Activated CD8-positive, alpha-beta memory T cell treated with anti-CD3 and anti-CD28 coated beads for 1 hour (primary cell): ENCODE measurements at places on chromosomes 12 and 14.

DNA sequence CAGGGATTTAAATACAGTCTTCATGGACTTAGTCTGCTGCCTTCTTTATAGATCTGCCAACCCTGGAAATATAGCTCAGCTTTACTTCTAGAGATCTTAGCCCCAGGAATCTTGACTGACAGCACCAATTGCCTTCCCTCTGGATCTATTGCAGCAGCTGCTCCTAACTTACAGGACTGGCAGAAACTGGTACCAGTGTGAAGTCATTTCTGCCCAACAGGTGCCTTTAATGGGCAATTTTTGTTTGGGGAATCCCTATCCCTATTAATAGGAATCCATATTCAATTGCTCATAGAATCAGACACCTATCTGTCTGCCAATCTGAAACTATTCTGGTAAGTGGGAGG lies 27.2 kb downstream of the SPX start:
- DNase-seq, result no peak

GRCh38 chr12:56104815-56105608 lies 653 bp downstream of the PA2G4 start:
- no peak for DNase-seq

DNA sequence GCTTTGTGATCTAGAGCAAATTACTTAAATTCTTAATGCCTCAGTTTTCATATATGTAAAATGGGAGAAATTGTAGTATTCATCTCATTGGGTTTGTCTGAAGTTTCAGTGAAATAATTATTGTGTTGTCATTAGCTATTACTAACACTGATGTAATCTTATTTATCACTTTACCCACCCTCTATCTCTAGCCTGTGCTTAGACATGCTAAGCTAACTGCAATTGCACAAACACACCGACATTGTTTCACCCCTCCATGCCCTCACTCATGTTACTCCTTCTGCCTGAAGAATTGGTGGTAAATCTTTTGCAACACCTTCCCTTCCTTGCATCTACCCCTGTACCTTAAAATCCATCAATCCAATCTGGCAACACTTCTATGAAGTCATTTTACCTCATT lies 241.6 kb downstream of the BCAT1 start:
- no peak for DNase-seq

DNA sequence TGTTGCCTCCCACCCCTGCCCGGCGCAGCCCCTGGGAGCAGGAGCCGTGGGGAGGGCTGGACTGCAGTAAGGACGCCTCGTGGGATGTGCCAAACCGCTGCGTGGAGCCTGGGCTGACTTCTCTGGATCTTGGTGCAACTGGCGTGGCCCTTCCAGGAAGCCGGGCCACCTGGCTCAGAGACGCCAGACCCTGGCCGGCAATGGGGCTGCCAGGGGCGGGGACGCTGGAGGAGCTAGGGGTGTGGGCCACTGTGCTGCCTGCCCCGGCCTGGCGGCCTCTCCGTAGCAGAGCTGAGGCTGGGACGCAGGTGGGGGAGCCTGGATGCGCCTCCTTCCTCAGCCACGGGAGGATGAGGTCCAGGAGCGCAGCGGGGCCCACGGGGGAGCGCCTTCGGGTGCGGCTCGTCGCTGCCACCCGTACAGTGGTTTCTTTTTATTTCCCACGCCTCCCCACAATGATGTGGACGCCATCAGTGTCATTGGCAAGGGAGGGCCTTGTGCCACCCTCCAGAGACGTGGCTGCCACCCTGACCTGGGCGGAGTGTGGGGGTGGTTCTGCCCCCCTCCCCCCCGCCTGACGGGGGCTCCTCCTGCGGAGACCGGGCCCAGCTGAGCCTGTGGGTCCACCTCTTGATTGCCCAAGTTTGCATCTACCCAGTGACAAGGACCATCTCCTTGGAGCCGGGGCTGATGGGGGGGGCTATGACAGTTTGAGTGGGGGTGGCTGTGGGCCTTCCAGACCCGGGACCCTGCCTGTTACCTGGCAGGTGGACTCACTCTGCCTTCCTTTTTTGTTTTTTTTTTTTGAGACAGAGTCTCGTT lies 11.3 kb downstream of the DDX51 start:
- no peak for DNase-seq

GRCh38 chr12:3253682-3254275 lies 176.6 kb downstream of the TSPAN9 start:
- no peak for DNase-seq

- no peak for DNase-seq
These were observed 44.1 kb upstream of the AMN start for GRCh38 chr14:102878174-102878969.

- DNase-seq, result no peak
These were observed 503.7 kb downstream of the SLC6A15 start for GRCh38 chr12:84408936-84409335.

DNA sequence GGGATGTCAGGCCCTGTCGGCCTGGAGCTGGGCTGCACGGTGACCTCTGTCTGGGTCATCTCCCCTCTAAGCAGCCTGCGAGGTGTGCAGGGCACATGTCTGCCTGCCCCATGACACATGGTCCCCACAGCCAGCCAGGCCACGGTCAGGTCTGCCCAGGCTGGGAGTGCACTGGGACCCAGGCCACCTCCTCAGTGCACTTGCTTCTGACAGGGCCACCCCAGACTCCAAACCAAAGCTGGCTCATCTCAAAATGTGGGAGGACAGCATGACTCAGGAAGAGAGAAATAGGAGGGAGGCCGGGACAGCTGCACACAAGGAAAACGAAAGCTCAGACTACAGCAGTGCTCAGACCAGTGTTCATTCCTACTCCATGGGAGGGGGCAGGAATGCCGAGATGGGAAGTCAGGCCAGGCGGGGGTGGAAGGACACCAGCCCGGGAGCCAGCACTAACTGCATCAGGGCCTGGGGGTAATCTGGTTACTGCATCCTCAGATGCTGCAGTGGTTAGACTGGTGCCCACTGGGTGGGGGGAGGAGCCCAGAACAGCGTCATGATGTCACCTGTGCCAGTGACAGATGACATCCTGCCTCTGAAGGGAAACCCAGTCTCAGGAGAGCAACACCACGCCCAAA lies 4.0 kb downstream of the P2RX2 start:
- DNase-seq, result no peak

DNA sequence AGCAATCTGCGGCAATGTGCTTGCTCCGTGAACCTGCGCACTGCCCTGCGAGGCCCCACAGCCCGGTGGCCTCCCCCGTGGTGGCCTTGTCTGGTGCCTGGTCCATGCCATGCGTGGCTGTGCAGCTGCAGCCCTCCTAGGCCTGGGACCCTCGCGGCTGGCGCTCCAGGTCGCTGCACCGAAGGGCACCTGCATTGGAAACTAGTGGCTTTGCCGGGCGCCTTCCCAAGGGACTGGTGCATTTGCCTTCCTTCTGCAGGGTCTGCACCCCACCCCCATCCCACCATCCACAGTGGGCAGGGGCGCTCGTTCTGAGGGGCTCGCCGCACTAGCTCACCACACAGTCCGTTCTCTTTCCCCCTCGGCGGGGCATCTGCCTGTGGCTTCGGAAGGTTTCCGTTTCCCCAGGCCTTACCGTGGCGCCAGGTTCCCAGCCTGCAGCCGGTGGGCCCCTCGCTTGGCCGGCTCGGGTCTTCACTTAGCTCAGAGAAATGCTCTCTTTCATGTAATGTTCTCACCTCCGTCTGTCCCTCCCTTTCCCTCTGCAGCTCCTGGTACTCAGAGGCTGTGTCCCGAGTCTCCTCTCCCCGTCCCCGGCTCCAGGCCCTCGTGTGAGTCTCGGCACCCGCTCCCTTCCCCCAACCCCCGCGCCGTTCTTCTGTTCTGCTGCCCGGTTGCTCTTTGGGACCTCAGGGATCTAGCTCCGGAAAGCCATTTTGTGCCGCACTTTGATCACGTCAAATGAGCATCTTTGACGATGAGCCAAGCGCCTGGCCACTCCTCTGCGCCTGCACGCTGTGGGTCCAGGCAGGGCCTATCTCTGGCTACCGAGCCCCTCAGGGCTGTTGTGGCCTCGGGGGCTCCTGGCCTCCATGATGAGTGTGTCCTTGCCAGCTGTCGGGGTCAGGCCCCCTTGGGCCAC lies 31.9 kb downstream of the JAG2 start:
- no peak for DNase-seq
